ENCODE measurements at places on chromosomes 3 and 15.

- no peak for DNase-seq
Observed at GRCh38 chr3:133055339-133055738, 17.1 kb downstream of the TMEM108 start.

DNA sequence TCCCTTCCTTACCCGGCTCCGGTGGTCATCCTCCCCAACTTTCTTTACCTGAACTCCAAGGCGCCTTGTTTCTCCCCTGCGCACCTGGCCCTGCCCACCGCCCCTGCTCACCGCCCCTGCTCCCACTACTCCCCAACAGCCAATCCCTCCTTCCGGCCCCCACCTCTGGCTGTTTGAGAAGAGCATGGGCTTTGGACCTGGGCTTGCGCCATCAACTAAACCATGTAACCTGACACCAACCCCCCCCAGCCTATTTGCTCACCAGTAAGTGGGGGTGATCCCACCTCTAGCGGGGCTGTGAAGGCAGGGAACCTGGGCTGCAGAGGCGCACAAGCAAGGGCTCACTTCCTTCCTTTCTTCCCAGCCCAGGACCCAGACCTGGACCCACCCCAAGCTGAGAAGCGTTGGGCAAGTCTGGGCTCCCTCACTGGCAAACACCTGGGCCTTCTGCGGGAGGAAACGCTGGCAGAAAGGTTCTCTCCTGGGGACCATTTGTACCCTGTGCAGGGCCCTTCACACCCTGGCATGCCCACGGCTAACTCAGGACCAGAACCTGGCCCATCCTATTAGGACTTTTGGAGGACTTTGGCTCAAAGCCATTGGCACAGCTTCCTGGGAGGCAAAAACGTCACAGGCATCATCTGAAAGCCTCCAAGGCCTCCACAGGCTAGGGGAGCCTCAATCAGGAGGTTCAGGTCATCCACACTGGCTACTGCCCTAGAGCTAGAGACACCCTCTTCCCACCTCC, at the start of gene PLXNB1:
PLXNB1 (minus strand) TSS at position 127 of the 748 bp plus-strand sequence. CDS start 5,475 bp downstream, outside the sequence.
- peak; percentile 76 for DNase-seq

DNA sequence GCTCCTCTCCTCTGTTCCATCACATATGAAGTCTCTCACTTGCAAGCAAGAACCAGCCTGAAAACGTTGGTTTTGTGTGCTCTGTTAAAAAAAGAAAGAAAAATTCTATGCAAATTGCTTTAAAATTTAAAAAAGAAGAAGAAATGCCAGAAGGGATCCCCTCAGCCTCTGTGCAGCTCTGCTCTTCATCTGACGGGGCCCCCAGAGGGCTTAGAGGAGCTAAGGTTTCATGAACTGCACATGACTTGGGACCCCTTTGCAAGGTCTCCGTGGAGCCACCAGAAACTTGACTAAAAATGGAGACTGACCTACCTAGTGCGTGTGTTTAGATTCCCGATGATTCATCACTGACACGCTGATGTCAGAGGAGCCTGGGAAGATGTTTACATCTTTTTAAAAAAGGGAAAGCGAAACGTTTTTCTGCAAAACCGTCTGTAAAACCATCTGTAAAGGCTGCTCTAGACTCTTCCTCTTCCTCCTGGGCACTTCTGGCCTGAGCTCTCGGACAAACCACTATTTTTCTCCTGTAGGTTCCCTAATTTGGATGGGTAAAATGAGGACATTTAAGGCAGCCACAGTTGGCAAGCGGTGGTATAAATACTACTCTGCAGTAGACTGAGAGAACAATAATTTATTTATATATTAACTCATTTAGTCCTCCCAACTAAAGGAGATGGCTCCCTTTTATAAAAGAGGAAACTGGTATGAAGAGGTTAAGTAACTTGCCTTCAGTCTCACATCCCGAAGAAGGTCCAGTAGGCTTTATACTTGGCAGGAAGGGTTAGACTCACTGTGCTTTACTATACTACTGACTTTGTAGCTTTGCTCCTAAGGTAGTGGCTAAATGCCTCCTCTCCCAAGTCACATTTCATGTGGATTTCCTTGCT, 67.2 kb upstream of the POLG start:
- DNase-seq: no peak

GRCh38 chr3:1824359-1824758, 274.3 kb upstream of the CNTN4 start:
- DNase-seq: no peak

- no peak for DNase-seq
Observed at GRCh38 chr15:71632576-71633195, 177.7 kb upstream of the NR2E3 start.

DNA sequence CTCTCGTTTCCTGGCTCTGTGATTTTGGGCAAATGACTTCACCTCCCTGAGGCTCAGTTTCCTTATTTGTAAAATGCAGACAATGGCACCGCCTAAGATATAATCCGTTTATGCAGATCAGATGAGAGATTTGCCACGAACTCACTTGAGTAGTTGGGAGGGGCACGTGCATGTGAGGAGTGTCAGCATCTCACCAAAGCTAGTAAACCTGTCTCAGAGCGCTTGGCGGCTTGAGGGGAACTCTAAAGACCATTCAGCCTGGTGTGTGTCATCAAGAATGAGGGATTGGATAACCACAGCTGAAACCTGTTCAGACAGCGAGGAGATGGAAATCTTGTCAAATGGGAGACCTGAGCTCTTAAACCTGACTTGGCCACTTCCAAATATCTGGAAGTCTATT, 48.7 kb downstream of the BDH1 start:
- no peak for DNase-seq

- peak; percentile 43 for DNase-seq
Observed at GRCh38 chr3:192851821-192852372, 65.8 kb downstream of the MB21D2 start.

DNA sequence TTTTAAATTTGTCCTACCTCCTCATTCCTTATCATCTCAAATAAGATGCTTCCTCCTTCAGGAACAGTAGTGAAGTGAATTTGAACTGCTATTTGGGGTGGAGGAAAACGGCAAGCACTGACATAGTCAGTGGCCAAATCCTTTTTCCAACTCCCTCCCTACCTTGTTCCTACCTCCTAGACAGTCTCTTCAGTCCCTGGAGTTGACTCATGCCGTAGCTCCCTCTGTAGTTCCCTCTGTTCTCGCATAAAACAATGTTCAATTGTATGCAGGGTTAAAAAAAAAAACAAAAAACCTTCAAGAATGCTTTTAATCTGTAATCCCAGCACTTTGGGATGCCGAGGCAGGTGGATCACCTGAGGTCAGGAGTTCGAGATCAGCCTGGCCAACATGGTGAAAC, 1.4 kb downstream of the UBR1 start:
- no peak for DNase-seq

GRCh38 chr3:72550582-72551262, 297.5 kb downstream of the SHQ1 start:
- no peak for DNase-seq

DNA sequence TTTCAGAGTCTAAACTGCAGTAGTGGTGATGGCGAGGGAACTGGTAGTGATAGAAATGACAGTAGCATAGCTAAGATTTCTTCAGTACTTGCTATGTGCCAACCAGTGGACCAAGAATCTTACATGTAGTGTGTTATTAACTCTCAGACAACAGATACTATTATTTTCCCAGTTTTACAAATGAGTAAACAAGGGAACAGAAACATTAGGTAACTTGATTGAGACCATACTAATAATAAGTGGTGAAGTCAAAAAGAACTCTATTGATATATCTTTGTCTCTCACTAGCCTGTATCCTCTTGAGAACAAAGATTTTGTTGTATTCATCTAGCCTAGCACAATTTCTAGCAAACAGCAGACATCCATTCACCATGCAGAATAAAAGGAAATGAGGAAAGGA, 250.1 kb downstream of the ZBTB20 start:
- DNase-seq: no peak
